ENCODE measurements at places on chromosomes 11 and 22.

- DNase-seq: no peak
Measured at GRCh38 chr22:28044546-28045173, 125.6 kb upstream of the PITPNB start.

DNA sequence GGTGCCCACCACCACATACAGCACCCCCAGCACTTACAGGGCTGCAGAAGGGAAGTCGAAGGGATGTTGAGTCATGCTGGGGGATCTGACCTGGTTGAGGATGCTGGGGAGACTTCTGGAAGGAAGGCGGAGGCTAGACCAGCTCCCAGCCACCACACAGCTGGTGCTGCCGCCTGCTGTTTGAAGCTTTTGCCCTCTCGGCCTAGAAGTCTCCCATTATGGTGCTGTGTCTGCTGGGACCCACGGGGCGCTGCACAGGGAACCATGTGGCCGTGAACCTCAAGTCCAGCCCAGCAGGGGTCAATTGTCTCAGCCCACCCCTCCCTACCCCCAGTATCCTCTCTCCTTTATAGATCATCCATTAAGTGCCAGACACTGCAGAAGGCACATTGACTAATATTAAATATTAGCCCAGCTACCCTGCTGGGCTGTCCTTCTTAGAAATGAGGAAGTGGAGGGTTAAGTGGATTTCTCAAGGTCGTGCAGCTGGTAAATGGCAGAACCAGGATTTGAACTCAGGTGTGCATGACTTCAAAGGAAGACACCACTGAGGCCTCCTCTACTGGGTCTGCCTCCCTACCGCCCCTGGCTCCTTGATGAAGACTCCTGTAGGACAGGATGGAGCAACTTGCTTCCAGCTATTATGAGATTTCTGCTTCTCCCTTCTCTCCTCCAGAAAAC, 49.7 kb downstream of the CYTH4 start:
- no peak for DNase-seq

DNA sequence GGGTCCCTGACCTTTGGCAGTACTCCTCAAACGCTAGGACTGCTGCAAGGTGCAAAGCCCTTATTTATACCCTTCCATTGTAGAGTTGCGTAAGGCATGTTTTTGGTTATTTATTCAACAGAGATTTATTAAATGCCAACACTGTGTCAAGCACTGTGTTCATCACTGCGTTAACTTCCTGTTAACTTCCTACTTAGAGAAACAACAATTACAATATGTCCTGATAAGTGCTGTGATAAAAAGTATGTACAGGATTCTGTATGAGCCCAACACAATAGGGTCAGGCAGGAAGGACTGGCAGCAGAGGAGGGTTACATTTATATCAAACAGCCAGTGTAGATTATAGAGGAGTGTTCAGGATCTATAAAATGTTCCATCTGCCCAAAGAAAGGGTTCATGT, 812.8 kb upstream of the API5 start:
- no peak for DNase-seq

DNA sequence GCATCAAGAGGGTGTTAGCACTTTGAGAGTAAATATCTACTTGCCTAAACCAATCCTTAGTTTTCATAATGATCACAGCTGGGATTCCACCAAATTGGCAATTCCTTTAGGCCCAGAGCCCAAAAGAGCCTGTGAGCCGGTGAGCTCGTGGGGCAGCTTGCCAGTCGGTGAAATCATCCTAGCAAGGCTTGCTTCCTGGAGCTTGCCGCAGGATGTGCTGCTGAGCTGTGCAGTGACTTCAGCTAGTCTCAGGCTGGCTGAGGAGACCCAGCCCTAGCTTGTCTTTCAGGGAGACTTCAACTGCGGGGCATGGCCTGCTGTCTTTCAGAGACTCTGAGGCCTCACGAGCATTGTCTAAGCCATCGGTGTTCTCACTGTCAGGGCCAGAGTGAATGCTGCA, 73.6 kb upstream of the SUSD2 start:
- DNase-seq: peak; percentile 75

- DNase-seq: no peak
Measured at GRCh38 chr11:71332447-71332846, 80.1 kb upstream of the SHANK2 start.

DNA sequence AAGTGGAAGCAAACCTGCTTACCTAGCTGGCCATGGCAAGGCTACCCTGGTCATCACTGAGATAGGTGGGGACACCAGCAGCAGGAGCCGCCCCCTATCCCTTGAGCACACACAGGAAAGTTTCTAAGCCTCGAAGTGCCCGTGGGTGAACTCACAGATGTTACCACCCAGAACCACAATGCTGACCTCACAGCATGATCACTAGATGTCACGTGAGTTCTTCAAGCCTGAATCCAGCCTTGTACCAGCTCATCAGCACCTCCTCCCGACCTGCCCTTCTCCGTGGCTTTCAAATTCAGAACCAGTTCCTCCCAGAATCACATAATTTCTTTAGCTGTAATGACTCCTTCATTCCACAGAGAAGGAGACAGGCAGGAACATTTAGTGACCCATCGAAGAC, 24.7 kb upstream of the TIMP3 start:
- DNase-seq: no peak

GRCh38 chr11:110349138-110349996, 53.0 kb upstream of the RDX start:
- DNase-seq: no peak

- DNase-seq: no peak
Measured at GRCh38 chr11:6627762-6628241, 8.6 kb upstream of the TPP1 start.

DNA sequence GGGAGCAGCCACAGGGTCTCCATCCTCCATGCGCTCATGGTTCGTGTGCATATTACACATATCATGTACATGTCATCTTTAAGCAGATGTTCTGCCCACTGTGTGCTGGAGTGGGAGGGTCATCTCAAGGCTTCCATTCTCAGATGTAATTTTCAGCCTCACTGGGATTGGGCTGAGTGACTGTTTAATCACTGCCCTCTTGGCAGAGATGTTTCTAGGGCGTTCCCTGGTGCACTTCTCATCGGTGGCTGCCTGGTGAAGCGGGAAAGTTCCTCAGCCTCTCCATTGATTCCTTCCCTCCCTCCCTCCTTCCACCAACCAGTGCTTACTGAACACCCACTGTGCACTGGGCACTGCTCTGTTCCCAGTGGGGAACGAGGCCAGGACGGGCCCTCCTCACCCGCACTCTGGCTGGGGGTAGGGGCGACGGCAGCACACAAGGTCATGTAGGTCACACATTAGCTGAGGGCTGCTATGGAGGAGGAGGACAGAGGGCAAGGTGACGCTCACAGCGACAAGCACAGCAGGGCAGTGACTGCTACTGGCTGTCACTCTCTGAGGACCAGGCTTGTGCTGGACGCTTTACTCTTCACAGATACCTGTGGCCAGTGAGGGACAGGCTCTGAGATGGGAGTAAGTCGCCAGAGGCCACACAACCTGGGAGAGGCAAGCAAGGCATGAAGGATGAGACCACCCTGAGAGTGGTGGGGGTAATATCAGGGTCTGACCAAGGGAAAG, 22.9 kb downstream of the GNAZ start:
- DNase-seq: no peak

Measured in kidney capillary endothelial cell (primary cell).